Stimulated activated CD4-positive, alpha-beta T cell treated with anti-CD3 and anti-CD28 coated beads, Interleukin-1b, Interleukin-23, amount 100 ng/mL, for 1 hour (primary cell): ENCODE measurements at places on chromosomes 7 and 10.

GRCh38 chr7:32892521-32893206 lies 1.1 kb upstream of the KBTBD2 start:
- DNase-seq = no peak

- no peak for DNase-seq
These were observed 3.0 kb downstream of the PTPRE start for GRCh38 chr10:127909716-127910463.

DNA sequence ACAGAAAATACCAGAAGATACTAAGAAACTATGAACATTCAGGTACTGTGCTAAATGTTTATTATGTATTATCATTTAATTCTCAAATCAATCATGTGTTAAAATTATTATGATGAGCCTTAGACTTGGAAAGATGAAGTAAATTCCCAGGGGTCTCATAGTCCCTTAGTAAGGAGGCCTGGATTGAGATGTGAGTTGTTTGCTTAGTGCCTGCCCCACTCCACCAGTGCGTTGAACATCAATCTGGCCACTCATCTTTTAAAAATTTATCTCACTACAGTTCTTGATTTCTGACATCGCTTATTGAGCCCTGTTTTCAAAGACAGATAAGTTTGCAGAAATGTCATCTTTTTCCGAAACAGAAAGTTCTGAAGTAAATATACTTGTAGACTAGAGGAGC lies 618.4 kb upstream of the SEMA3D start:
- no peak for DNase-seq

DNA sequence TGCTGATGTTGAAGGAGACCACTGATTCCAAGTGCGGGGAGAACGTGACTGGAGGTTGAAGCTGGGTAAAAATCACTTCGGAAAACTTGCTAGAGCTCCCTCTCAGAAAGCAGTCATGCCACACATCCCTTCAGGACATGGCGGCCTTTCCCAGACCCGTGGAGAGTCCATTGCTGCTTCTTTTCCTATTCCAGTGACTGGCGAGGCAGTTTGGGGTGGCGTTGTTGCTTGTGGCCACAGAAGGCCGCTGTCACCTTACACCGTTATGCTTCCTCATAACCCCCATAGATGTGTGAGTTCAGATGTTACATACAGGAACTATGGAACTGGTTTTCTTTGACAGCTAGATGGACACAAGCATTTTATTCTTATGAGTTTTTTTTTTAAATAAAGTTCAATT lies 235.6 kb upstream of the POM121L12 start:
- DNase-seq = no peak

DNA sequence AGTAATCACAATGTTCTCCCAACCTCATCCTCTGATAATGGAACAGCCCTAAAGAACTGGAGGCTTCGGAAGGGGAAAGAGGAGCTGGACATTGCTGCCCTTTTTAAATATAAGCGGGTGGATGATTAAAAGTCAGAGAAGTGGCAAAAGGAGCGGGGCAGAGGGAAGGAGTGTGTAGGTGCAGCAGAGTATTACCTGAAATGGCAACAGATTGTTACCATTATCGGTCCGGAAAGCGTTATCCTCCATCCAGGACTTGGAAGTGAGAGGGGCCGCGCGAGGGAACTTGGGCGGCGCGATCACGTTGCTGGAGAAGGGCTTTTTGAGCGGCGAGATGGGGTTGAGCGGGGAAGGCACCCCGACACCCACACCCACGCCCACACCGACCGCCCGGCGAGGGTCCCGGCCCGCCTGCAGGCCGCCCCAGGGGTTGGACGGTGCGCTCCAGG lies 51.7 kb downstream of the CPEB3 start:
- no peak for DNase-seq

- no peak for DNase-seq
These were observed 736.2 kb downstream of the PARD3 start for GRCh38 chr10:34078745-34079470.

DNA sequence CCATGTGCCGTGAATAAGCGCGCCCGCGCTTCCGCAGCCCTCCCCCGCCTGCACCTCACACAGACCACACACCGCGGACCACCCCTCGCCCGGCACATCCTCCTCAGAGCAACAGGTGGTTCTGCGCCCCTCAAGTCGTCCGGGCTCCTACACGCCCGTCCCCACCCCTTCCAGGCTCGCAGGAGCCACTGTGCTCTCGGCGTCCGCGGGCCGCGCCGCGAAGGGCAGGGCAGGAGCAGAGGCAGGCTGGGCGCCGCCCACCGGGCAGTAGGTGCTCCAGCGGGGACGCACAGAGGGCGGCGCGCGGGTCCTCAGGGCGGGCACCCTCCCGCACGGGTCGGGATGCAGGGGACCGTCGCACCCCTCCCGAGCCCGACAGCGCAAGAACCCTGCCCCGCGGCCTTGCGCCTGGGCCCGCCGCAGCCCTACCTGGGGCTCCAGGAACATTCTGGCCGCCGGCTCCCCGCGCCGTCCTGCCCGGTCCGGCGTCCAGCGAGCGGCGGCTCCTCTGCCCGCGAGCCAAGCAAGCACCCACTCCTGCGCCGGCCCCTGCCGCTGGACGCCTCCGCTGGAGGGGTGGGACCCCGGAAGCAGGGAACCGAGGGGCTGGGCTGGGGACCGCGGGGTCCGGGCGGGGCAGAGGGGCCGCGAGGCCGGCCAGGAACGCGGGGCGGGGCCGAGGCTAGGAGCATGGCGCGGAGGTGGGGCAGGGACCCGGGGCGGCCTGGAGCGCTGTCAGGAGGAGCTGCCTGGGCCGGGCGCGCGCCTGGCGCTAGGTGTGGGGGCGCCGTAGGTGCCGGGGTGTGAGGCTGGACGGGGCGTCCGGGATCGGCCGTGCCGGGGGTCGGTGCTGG lies 37.4 kb downstream of the RASGEF1A start:
- DNase-seq = no peak

- no peak for DNase-seq
These were observed 280.1 kb upstream of the PTER start for GRCh38 chr10:16156681-16157080.

GRCh38 chr10:96440361-96441292 lies 73.1 kb downstream of the TLL2 start:
- no peak for DNase-seq

DNA sequence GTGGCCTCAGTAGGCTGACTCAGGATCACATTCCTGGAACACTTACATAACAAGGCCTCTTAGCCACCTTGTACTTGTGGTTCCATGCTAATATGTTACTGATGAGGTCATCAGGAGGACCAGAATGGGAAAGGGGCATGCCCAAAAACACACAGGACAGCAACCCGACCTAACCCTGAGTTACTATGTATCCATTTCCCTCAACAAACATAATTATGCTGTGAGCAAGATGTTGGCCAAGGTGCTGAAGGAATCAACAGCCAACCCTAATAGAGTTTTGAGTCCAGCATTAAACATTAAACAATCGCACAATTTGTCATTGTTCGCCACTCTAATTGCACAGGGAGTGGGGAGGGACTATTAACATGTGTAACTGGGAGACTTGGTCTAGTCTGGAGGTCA lies 129.4 kb downstream of the PLPP4 start:
- DNase-seq = no peak

- DNase-seq = no peak
These were observed 54.6 kb upstream of the OPN4 start for GRCh38 chr10:86599729-86600128.

DNA sequence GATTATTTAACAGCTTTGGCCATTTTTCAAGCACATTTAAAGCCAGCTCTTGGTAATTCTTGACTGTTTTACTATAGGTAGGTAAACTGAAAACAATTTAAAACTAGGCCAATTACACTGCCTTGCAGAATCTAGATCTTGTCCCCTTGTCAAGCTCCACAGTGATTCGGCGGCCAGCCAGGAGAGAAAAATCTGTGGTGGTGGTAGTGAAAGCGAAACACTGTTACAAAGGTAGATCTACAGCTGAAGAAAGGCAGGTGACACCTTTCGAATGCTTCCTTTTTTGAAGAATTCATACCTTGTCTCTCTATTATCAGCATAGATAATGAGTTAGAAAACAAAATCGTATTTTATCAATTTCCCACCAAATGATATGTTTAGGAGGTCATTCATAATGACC lies 218.3 kb downstream of the POU6F2 start:
- no peak for DNase-seq
